ENCODE measurements at places on chromosomes 3 and 15.

DNA sequence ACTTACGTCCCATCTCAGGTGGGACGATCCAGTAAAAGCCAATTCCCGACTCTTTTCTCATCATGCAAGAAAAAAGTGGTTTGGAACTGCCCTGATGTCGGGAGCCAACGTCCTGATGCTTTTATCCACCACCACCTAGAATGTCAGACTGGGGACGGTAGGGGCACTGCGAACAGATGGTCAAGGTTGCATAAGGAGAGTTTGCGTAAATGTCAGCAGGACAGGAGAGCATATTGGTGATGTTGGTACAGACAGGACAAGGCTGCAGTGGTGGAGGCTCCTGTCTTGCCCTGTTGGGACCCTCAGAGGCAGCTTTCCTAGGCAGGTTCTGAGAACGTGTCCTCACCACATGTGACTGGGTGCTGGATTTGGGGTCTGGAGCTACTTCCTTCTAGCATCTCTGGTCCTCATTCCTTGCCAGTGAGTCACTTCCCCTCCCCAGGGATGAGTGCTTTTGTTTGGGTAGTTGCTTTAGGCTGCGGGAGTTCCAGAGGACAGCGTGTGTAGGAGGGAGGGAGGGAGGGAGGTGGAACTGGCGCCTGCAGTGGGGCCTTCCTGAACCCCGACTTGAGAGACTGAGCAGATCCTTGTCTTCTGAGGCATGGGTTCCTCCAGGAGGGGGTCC lies 21.0 kb downstream of the THSD4 start:
- DNase-seq, result no peak

DNA sequence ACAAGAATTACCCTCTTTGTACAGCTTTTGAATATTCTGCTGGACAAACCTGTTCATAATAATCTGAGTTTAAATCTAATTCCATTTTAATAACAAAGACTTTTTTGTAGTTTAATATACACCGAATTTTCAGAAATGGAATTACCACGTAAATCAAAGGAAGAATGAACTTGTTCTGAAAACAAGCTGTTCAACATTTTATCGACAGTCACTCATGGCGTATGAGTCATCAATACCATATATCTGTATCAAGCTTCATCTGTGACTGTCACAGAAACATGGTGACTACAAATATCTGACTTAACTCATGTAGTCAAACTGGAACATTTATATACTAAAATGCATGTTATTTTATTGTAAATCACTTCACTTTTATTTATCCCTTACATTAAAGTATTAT lies 90.0 kb downstream of the EFL1 start:
- no peak for DNase-seq

DNA sequence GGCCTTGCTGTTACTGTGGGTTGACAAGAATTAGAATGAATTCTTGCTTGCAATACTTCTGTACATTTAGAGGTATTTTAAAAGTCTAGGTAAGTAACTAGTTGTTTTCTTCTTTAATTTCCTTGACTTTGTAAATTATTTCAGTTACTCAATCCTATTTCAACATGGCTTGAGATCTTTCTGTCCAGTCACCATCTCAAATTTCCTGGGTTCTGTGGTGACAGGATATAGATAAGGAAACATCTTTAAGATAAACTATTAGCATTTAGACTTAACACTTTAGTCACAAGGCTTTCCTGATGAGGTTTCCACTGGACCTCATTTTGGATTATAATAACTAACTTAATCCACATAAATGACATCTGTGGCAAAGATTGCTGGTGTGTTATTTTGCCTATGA lies 195.9 kb upstream of the DPH6 start:
- no peak for DNase-seq

DNA sequence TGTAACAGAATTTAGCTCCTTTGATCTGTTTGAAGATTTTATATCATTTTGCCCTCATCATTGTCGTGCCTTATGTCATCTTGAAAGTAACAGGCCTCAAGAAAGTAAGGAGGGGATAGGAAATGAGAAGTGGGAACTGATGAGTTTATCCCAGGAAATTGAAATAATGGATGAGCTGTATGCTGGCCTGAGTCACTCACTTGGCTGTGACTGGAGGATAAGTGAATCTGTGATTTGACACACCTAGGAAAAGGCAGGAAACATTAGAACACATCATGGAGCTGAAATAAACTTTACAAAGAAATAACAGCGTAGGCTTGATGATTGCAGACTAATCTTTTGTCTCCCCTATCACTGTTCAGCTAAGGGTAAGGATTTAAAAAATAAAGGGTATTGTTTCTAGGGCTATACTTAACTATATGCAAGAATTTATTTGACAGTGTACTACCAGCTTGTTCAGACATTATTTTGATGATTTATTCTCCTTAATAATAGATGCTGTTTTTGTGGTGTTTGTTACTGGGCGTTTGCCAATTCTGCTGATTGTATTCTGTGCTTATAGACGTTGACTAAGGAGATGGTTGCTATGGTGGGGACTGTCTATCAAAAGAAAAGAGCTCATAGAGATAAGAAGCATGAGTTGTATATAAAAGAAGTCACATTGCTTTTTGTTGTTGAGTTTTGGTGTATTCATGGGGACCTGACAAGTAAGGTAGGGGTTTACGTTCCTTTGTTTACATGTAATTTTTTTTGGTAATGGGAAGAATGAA lies 105.6 kb upstream of the ROPN1 start:
- DNase-seq, result no peak

DNA sequence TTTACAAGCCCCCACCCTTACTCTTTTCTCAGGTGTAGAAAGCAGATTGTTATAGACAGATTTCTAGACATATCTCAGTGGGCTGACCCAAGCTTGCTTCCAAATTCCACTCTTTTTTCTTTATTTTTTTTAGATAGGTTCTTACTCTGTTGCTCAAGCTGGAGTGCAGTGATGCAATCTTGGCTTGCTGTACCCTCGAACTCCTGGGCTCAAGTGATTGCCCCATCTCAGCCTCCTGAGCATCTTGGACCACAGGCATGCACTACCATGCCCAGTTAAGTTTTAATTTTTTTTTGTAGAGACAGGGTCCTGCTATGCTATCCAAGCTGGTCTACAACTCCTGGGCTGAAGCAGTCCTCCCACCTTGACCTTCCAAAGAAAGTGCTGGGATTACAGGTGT lies 53.5 kb upstream of the ADAMTS9 start:
- DNase-seq, result no peak

DNA sequence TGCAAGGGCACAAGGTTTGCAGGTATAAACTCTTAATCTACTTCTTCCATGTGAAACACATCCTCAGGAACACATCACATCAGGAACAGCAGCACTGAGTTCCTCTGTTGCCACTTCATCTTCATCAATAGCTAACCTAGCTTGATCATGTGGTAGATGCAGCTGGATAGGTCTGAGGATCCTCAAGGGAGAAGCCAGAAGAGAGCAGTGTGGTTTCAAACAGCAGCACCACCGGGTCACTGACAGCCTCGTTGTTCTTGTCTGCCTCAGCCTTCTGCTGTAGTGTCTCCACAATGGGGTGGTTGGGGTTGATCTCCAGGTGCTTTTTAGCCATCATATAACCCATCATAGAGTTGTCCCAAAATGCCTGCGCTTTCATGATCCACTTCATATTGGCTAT lies 58.8 kb downstream of the ADAM10 start:
- no peak for DNase-seq

DNA sequence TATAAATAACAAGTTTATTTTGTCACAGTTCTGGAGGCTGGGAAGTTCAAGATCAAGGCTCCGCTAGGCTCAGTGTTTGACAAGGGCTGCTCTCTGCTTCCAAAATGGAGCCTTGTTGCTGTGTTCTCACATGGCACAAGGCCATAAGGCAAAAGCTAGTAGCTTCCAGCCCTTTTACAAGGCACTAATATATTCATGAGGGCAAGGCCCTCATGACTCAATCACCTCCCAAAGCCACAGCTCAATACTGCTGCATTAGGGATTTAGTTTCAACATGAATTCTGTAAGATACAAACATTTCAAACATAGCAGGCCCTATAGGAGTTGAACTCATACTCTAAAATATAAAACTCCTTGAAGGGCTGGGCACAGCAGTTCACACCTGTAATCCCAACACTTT lies 30.2 kb downstream of the ZBTB11 start:
- DNase-seq, result no peak

GRCh38 chr15:35197306-35197705 lies 112.2 kb upstream of the NANOGP8 start:
- DNase-seq, result no peak

DNA sequence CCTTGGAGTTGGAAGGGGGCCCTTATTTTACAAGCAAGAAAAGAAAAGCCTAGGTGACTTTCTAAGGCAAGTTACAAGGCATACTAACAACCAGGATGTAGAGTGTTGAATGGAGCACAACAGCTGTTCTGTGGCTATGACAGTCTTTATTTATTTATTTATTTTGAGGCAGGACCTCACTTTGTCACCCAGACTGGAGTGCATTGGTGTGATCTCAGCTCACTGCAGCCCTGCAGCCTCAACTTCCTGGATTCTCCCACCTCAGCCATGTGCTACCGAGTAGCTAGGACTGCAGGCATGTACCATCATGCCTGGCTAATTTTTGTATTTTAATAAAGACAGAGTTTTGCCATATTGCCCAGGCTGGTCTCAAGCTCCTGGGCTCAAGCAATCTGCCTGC lies 973.4 kb downstream of the ROBO1 start:
- no peak for DNase-seq

DNA sequence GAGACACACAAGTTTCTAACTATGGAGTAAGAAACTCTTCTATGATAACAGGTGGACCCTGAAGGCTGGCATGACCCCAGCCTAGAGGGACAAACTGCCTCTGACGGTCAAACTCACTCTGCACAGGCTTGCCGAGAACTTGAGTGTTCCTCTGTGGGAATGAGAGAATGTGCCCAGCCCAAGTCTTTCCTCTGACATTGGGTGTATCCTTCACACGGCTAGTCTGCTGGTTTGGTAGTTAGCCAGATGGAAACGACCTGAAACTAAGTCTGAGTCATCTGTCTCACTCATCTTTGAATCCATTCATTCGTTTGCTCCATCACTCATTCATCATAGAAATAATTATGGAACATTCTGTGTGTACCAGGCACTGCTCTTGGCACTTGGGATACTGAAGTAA lies 198.4 kb downstream of the ATP10A start:
- no peak for DNase-seq

- no peak for DNase-seq
These were observed 23.2 kb downstream of the QTRT2 start for GRCh38 chr3:114079761-114080160.

DNA sequence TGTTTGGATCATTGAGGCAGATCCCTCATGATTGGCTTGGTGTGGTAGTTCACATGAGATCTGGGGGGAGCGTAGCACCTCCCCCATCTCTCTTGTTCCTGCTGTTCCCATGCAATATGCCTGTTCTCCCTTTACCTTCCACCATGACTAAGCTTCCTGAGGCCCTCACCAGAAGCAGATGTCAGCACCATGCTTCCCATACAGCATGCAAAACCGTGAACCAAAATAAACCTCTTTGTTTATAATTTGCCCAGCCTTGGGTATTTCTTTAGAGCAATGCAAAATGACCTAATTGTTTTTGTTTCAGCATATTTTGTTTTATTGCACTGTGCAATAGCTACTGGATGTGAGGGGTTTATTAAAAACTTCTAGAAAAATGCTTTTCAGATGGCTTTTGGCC lies 56.6 kb upstream of the CHST2 start:
- DNase-seq, result no peak

- DNase-seq, result no peak
These were observed 89.7 kb downstream of the BDH1 start for GRCh38 chr3:197465996-197466549.

DNA sequence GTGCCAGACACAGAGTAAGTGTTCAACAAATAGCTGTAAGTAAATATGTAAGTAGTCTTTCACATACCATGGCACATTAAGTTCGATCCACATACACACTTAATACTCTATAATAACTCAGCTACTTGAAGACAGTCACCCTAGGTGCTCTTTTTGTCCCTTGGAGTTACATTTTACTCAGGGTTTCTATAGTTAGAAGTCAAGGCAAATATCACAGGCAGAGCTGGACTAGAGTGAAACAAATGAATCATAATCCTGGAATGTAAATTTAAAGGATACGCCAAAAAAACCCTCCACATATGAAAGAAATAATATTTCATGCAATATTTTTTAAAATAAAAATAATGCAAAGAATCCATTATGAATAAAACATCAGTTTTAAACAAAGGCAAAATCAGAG lies 461.8 kb downstream of the MAGI1 start:
- no peak for DNase-seq

GRCh38 chr15:70319466-70319865 lies 221.7 kb upstream of the TLE3 start:
- DNase-seq, result no peak

DNA sequence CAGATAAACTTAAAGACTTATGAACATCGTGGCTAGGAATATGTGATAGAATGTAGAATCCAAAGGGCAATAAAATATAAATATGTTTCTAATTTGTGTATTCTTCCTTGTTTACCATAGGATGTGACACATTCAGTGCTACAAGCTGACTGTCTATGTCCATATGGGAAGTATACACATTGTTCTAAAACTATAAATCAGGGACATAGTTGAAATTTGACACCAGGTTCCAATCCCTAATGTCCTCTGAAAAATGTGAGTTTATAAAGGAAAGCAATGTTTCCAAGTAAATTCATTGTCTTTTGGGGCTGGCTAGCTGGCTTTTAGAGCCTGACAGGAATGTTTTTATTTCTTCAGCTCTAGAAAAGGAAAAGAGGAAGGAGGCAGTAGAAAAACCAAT lies 273.6 kb downstream of the CNTN4 start:
- no peak for DNase-seq

- DNase-seq, result no peak
These were observed 108.6 kb downstream of the RPLP1 start for GRCh38 chr15:69561071-69561784.

- DNase-seq, result no peak
These were observed 198.3 kb downstream of the ERC2 start for GRCh38 chr3:56269755-56270535.

GRCh38 chr15:45442507-45443135 lies 64.3 kb upstream of the GATM start:
- no peak for DNase-seq

DNA sequence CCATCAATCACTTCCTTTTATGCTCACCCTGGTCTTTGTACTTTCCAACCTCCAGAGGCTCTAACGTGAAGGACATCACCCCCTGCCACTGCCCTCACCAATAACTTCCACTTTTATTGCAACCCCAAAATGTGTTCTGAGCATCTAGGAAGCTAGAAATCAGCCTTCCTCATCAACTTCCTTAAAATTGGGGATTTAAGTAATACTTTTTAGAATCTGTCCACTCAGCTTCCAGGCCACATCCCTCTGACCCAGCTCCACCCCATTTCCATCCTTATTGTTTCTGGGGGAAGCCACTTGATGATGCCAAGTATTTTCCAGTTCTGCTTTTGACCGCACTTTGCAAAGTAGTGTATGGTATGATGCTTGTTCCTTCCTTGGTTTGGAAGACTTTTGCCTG lies 73.5 kb upstream of the XCR1 start:
- DNase-seq, result no peak

- no peak for DNase-seq
These were observed 189.7 kb downstream of the SHQ1 start for GRCh38 chr3:72658466-72659100.

All from HEK293T (cell line).